RCC 7860 (cell line): ENCODE measurements at places on chromosomes 3 and 15.
A peak's percentile ranks its signal among the peaks of the same experiment; 100 is the strongest.

DNA sequence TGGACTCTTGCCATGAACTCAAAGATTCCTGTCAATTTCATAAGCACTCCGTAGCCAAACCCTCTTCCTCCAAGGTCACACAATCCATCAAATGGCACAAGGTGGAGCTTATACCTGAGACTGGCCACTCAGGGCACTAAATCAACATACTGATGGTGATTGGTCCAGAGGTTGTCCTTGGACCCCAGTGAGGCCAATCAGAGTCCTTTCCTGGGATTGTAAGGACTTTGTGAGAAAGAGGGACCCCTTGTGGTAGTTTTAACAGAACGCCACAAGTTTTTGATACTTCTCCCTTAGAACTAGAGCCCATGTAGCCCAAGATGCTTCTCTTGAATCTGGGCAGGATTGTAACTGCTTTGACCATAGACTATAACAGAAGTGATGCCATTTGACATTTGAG, 44.4 kb upstream of the LARS2 start:
- peak; percentile 5 for DNase-seq

GRCh38 chr3:71232895-71233294, 350.6 kb downstream of the FOXP1 start:
- no peak for DNase-seq

DNA sequence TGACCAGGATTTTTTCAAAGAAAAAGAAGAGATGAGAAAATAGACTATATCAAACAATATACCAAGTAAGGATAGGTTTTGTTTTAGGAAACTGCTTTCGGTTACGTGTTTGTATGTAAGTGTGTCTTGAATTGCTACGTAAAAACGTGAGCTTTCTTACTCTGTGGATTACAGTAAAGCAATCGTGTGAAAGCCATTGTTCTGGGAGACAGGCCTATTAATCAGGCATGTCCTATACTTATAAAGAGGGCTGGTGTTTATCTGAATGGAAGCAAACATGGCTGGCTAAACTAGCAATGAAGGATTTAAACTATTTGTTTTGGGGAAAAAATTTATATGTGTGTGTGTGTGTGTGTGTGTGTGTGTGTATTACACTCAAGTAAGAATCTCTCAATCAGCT, 2.6 kb downstream of the EHHADH start:
- DNase-seq: no peak

DNA sequence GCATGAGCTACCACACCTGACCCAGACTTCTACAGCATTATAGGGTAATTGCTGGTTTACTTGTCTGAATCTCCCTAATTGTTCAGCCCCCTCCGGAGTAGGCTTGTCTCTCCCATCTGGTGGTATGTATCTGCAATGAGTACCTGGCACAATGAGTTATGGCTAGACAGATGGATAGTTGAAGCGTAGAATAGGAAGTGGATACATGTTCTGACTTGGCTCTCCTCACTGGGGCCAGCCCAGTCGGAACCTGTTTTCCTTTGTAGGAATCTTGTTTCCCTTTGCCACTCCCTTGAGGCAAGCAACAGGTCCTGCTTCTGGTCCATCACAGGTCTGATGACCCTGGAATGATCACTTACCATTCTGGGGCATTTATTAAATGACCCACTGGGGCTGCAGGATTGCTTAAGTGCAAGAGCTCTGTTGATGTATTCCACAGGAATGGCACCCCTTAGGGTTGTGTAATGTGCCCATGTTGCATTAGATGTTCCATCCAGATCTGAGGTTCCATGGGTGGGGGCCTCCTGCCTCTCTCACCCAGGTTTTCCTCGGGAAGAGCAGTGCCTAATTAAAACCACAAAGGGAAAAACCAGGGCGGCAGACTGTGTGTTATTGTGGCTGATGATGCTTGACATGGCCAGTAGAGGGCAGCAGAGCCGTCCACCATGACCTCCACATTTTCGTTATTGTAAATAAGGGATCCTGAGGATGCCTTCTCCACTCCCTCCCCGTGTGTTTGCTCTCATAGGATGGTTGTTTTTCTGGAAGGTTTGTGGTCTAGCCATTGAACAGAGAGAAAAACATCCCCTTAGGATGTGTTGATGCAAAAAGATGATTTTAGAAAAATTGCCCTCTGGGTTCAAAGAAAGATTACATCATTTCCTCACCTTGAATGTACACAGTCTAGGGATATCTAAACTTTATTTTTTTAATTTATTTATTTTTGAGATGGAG, 58.0 kb downstream of the CMTM8 start:
- DNase-seq: peak; percentile 29

DNA sequence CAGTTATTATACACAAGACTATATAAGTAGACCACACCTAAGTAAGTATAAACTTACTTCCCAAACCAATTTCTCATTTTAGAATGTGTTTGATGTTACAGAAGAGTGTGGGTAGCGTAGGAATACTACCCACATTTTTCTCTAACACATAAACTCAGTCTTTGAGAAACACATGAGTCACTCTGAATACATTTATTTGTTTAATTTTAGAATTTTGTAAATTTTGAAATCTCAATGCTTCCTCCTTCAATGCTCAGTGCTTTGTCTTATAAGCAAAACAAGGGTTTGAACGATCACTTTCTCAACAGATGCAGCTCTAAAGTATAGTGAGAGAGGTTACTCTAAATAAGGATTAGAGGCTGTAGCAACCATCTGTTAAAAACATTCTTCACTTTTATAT, 700.8 kb downstream of the SI start:
- DNase-seq: no peak

DNA sequence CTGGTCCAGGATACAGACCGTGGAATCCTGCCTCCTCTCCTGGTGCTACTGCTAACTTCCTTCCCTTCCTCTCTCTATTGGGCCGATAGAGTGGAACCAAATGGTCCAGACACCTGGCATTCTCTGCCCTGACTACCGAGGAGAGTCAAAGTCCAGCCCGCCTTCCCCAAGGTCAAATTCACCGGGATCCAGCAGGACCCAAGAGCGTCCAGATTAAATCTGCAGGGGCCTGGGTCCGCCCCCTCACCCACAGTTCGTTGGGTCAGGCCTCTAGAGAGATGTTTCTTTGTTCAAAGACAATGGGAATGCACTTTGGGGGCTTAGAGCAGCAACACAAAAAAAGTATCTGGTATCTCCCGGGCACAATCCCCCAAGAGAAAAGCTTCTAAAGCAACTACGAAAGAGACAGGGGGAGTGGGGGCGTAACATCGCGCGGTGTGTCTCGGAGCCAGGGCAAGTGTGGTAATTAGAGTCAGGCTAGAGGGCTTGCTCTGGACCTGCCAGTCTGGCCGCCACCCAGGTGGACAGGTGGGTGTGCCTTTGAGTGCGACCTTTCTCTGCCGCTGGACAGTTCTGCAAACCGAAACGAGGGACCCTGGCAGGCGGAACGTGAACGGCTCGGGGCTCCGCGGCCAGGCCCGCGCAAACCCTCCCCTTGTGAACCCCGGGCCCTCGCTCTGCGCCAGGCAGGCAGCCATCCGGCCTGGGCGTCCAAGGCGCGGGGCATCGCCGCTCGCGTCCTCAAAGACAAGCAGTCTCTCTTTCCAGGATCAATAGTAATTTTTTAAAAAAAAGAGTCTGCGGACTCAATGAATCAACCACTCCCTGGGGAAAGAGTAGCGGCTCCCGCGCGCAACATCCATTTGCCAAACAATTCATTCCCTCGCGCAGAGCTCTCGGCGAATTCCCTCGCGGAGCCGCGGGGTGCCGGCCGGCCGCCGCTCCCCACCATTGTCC, 806 bp downstream of the KLHL25 start:
- DNase-seq: no peak

DNA sequence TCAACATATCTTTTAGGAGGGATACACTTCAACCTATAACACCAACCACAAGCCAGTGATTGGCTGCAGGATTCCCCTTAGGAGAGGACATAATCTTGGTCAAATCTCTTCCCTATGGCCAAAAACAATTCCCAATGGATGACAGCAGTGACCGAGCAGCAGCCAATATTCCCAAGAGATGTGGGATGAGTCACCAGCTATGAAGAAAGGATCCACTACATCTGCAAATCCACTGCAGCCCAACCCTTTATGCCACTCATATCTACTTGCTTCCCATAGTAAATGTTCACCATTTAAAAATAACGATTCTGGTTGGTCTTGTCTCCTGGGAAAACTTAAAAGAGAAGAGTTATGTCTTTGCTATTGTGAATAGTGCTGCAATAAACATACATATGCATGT, 4.5 kb upstream of the IQCF5 start:
- DNase-seq: no peak

- DNase-seq: peak; percentile 48
Measured at GRCh38 chr3:38031022-38031994, 1.9 kb upstream of the PLCD1 start.
